ENCODE measurements at places on chromosomes 6 and 20.

GRCh38 chr6:44696686-44697085, 309.2 kb downstream of the CDC5L start:
- no peaks in the 10 kb centered on the region for H3K36me3 ChIP-seq
- H3K27me3 ChIP-seq: no peaks in the 10 kb centered on the region
- H3K4me3 ChIP-seq: no peak overlapping the region
- DNase-seq: no peak
- H3K27ac ChIP-seq: no peak overlapping the region

GRCh38 chr6:30074331-30075093, 1.1 kb downstream of the RNF39 start:
- H3K4me1 ChIP-seq: peaks cover 3% of the 10 kb centered on the region
- no peak overlapping the region for H3K27ac ChIP-seq
- peaks cover 100% of the 10 kb centered on the region for H3K27me3 ChIP-seq

DNA sequence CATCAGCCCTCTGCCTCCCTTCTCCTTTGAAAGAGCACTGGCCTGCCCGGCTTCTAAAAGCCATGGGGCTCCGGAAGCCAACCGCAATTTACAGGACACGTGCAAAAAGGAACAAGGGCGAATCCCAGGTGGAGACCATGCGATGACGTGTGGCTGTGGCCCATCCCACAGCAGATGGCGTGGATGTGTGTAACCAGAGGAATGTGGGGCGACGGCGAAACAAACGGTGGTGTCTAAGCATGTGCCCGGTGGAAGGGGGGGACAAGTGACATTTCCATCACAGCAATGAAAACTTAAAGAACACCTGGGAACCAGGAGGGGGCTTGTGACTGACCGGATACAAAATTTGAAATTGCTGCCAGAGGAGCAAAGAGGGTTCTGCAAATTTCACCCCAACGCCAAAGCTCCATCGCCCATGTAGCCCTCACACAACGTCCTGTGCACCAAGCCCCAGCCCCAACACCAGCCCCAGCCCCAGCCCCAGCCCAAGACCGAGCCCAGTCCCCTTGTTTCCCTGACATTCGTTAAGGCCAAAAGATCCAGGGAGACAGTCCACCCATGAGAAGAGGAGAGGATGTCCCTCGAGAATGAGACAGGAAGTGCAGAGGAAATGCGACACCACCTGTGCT, 159.7 kb upstream of the ZNF337 start:
- H3K36me3 ChIP-seq: no peaks in the 10 kb centered on the region
- no peaks in the 10 kb centered on the region for H3K4me1 ChIP-seq
- no peak overlapping the region for H3K4me3 ChIP-seq
- H3K27ac ChIP-seq: no peak overlapping the region
- no peak for DNase-seq
- peaks cover 28% of the 10 kb centered on the region for H3K27me3 ChIP-seq

- no peaks in the 10 kb centered on the region for H3K27me3 ChIP-seq
- no peaks in the 10 kb centered on the region for H3K36me3 ChIP-seq
- no peak for DNase-seq
- H3K27ac ChIP-seq: no peak overlapping the region
These were observed 23.1 kb downstream of the SERPINB1 start for GRCh38 chr6:2818593-2818992.
